ENCODE measurements at places on chromosomes 7 and 10. TPM values are rescaled to one million over a fixed set of nuclear protein-coding genes. Genes with fewer than 3 reads are reported as not detected.

Gene LRRN3
- total RNA-seq = 0.15 TPM

Gene PPP1R17
- not detected for total RNA-seq

Gene CPVL
- total RNA-seq = not detected

Gene PLEKHS1
- not detected for total RNA-seq

Gene TRIM73
- total RNA-seq = 0.32 TPM

Gene RBP3
- not detected for total RNA-seq

Gene ZCCHC24
- total RNA-seq = 1.9 TPM

Gene PDK4
- total RNA-seq = 2.9 TPM

Gene PTPN12
- 34.7 TPM for total RNA-seq

Gene FZD8
- total RNA-seq = 30.2 TPM

Gene SUN3
- not detected for total RNA-seq

Gene OR2A12
- total RNA-seq = not detected

Data from epithelial cell of umbilical artery (primary cell).